ENCODE measurements at places on chromosomes 5 and 9.

DNA sequence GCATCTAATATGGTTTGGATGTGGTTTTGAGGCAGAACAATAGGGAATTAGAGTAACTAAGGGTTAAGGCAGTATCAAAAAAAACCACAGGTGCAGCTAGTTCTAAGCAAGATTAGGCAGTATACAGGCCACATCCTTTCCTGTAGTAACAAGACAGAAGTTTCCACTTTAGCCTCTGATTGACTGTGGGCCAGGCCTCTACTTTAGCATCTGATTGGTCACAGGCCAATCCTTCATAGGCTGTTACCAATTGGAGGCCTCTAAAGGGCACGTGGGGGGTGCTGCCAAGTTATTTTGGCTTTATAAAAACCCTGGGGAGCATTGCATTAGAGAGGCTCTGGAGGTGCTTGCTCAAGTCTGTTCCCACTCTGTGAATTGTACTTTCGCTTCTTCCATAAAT lies 144.1 kb upstream of the ST8SIA4 start:
- DNase-seq = no peak

- no peak for DNase-seq
These were observed 293.4 kb upstream of the PUM3 start for GRCh38 chr9:3137347-3137695.

DNA sequence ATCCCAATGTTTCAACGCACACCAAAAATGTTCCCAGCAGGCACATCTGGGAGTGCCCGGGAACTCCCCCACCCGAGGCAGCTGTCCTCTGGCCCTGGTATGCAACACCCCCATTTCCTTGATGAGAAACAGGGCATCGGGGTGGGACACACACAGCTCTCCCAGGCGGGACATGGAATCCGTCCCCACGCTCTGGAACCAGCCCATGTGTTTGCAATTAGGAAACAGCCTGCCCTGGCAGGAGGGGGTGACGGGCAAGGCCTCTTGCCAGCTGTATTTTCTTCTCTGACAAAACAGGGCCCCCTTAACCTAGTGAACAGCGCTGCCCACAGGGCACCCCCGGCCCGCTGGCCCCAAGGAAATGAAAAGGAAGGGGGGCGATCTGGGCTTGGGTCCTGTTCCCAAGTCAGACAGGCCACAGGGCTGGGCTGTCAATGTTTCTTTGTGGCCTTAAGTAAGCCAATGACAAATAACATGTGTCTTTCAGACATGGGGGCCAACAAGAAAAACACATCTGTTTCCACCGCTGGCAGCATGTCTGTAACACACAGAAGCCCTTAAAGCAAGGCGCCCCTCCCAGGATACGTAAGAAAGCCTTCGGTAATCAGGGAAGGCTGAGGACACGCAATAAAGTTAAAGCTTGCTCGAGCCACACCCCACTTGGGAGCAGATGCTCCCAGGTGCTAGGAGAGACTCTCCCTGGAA lies 125.3 kb downstream of the ROR2 start:
- peak; percentile 62 for DNase-seq

DNA sequence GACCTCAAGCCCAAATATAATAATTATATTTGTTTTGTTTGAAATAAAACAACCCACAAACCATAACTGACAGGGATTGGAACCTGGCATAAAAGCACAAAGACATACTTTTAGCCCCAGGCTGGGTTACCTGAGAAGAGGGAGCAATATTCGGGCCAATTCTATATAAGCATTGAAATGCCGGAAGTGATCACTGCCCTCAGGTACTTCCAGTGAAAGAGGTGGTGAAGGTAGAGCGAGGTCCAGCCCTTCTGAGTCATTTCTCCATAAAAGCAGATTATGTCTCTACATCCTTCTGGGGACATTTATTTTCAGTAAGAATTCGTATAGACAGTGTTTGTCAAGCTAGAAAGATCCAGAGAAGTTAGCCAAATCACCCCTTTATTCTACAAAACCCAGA lies 59.6 kb downstream of the GCNT4 start:
- DNase-seq = no peak

GRCh38 chr5:80503641-80504040 lies 15.7 kb downstream of the FAM151B start:
- no peak for DNase-seq

Data from fibroblast of skin of right biceps (primary cell).